Skeletal muscle tissue (tissue), 5 donors: ENCODE measurements at places on chromosomes 4 and X. TPM values are rescaled to one million over a fixed set of nuclear protein-coding genes. Genes with fewer than 3 reads are reported as not detected.

The COL25A1 gene
- total RNA-seq: 3.7 TPM

The LRP2BP gene
- 4.7 TPM for total RNA-seq

The USP26 gene
- total RNA-seq: not detected

The TMEM156 gene
- total RNA-seq: under 0.01 TPM

The PHOX2B gene
- not detected for total RNA-seq

The MUC7 gene
- not detected for total RNA-seq

The IL2RG gene
- 1.0 TPM for total RNA-seq

The SLIT2 gene
- total RNA-seq: 12.0 TPM

The IQCM gene
- not detected for total RNA-seq

The SLC39A8 gene
- 6.3 TPM for total RNA-seq

The NDST4 gene
- 2.6 TPM for total RNA-seq

The CENPI gene
- total RNA-seq: 8.4 TPM

The MYL5 gene
- 978 TPM for total RNA-seq

The PNMA5 gene
- under 0.01 TPM for total RNA-seq

The MAGEA9B gene
- total RNA-seq: not detected

The RAP2C gene
- total RNA-seq: 29.7 TPM
